ENCODE measurements at places on chromosomes 16 and 17. TPM values are rescaled to one million over a fixed set of nuclear protein-coding genes. Genes with fewer than 3 reads are reported as not detected.

ZG16B gene
- 0.27 TPM for total RNA-seq

CDH13 gene
- 161 TPM for total RNA-seq

CRYBA1 gene
- not detected for total RNA-seq

KIF2B gene
- not detected for total RNA-seq

EVPLL gene
- not detected for total RNA-seq

C16orf74 gene
- total RNA-seq, result 2.3 TPM

MT1G gene
- total RNA-seq, result not detected

TM4SF5 gene
- not detected for total RNA-seq

TNFRSF17 gene
- total RNA-seq, result not detected

CLEC18A gene
- 0.22 TPM for total RNA-seq

MLST8 gene
- 27.3 TPM for total RNA-seq

UBFD1 gene
- total RNA-seq, result 61.4 TPM

TMEM235 gene
- not detected for total RNA-seq

- DNase-seq, result no peak
These were observed 114.8 kb upstream of the XYLT1 start for GRCh38 chr16:17585449-17586074.

DNA sequence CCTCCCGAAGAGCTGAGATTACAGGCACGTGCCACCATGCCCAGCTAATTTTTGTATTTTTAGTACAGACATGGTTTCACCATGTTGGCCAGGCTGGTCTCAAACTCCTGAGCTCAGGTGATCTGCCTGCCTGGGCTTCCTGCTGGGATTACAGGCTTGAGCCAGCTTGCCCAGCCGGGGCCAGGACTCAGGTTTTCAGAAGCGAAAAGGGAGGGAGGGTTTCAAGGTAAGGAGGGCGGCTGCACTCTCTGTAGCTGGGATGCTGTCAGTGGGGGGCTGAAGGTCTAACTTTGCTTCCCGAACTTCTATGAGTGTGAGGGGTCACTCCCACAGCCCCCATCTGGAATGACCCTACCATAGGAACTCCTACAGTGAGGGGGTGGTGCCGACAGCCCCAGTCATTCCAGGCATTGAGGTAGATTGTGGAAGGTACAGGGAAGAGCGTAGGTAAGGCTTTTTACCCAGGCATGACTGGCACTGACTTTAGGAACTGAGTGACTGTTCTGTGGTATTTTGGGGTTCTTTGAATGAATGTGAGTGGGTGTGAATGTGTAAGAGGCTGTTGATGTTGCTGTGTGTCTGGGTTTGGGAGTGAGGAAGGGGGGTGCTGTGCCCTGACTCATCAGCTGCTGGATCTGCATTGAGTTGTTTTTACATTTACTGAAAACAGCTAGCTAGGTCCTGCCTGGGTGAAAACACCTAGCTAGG is 3.8 kb upstream of the C1QL1 start:
- no peak for DNase-seq

GRCh38 chr17:17567631-17568030 is 23.9 kb downstream of the PEMT start:
- peak; percentile 76 for DNase-seq

DNA sequence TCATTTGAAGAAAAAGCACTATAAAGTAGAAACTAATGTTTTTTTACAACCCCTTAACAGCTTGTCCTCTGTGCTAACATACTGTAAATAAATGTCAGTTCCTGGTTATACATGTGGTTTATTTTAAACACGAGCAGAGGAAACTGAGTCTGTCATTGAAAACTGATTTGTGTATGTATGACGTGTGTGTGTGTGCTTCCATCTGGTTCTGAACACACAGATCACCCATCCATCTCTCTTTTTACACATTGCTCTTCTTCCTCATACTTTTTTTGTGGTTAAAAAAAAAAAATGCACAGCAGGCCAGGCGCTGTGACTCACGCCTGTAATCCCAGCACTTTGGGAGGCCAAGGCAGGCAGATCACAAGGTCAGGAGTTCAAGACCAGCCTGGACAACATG is 49.5 kb downstream of the ZNF423 start:
- DNase-seq, result no peak

- no peak for DNase-seq
These were observed 54.3 kb upstream of the JPH3 start for GRCh38 chr16:87548046-87548445.

- no peak for DNase-seq
These were observed 8.8 kb downstream of the TPSG1 start for GRCh38 chr16:1216296-1216619.

GRCh38 chr17:29954405-29954804 is 13.0 kb downstream of the EFCAB5 start:
- no peak for DNase-seq

DNA sequence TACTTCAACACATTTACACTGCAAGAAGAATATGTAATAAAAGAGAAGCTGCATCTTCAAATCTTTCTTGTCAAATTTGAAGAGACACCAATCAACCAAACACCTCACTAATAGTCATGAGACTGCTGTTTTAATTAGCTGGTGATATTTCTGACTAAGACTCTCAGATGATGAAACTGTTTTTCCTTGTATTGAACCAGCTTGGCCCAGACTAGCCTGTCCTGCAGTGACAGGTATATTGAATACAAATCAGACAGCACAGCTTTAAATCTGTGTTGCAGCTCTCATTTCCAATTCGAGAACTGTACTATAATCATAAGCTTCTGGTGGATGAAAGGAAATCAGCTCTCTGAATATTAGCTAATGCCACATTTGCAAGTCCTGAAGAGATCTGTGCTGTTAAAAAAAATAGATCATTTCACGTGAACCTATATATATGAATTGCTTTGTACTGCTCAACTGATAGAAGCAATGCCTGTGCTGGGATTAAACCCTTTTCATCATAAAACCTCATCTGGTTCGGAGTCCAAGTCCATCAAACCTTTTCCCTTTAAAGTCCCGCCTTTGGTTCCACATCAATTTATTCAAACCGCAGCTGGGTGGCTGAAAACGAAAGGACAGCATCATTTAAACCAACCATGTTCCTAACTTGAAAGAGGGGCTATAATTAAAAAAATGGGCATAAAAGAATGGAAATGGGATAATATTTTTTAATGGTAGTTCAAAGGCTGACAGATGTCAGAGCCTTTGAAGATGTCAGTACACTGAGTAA is 306.2 kb downstream of the CEP112 start:
- no peak for DNase-seq

- DNase-seq, result peak; percentile 13
These were observed 117.0 kb downstream of the METRNL start for GRCh38 chr17:83196366-83196765.

GRCh38 chr17:66975614-66976378 is 11.3 kb downstream of the CACNG4 start:
- peak; percentile 39 for DNase-seq

DNA sequence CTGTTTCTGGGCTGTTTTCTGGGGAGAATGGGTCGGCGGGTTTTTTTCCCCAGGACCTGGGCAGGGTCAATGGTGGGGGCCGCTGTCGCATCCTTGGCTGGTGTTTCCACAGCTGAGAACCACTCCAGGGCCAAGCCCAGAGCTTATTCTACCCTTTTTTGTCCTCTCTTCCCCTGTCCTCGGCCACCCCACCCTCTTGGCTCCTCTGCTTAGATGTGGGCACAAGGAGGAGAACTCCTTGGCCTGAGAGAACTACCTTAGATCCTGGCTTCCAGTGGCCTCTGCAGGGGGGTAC is 4.0 kb downstream of the NOD2 start:
- no peak for DNase-seq

- DNase-seq, result no peak
These were observed 39.5 kb downstream of the GPT2 start for GRCh38 chr16:46923513-46924295.

DNA sequence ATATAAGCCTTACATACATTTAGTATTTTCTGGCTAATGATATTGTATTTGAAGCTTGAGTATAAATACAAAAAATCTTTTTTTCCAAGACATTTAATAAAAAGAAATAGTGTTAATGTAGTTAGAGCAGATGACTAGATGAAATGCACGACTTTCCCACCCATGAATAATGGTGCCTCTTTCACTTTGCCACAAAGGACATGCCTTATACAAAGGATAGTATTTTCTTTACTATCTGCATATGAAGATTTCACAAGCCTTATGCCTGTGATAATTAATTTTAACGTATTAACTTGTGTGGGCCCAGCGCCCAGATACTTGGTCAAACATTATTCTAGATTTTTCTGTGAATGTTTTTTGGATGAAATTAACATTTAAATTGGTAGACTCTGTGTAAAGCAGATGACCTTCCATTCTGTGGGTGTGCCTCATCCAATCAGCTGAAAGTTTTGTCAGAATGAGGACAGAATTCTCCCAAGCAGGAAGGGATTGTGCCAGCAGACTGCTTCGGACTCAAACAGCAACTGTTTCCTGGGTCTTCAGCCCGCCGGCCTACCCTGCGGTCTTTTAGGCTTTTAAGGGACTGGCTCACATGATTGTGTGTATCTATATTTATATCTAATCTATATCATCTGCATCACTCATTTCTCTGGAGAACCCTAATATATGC is 115.4 kb downstream of the USP22 start:
- no peak for DNase-seq

- DNase-seq, result no peak
These were observed 72.7 kb downstream of the STH start for GRCh38 chr17:46071796-46072195.

- no peak for DNase-seq
These were observed 11.6 kb upstream of the DPEP1 start for GRCh38 chr16:89601906-89602272.

DNA sequence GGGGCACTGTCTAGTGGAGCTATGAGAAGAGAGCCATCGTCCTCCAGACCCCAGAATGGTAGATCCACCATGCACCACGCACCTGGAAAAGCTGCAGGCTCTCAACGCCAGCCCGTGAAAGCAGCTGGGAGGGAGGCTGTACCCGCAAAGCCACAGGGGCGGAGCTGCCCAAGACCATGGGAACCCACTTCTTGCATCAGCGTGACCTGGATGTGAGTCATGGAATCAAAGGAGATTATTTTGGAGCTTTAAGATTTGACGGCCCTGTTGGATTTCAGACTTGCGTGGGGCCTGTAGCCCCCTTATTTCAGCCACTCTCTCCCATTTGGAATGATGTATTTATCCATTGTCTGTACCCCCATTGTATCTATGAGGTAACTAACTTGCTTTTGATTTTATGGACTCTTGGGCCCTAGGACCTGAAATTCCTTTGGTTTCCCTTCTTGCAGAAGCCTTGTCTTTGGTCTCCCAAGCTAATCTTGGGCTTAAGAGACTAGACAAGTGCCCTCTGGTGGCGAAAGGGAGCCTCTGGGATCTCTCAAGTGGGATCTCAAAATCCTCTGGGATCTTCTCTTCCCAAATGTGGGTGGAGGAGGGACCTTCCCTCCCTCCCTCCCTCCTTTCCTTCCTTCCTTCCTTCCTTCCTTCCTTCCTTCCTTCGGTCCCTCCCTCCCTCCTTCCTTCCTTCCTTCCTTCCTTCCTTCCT is 58.2 kb upstream of the HAPSTR1 start:
- no peak for DNase-seq

- DNase-seq, result no peak
These were observed 43.4 kb upstream of the CRHR1 start for GRCh38 chr17:45740553-45741330.

DNA sequence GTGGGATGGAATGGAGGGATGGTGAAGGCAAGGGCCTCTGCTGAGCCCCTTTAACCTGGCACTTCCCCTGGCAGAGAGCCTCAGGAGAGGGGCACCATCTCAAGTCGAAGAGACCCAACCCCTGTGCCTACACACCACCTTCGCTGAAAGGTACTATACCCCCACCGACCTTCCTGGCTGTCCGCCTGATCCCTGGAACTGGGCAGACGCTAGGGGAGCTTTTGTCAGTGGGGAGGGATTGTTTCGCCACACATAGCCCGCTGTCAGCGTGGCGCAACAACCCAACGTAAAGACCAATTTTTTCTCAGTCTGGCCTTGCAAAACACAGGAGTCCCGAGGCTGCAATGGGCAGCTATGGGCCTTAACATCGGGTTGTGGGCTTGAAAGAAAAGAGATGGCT is 3.1 kb downstream of the PPP1R1B start:
- DNase-seq, result no peak

DNA sequence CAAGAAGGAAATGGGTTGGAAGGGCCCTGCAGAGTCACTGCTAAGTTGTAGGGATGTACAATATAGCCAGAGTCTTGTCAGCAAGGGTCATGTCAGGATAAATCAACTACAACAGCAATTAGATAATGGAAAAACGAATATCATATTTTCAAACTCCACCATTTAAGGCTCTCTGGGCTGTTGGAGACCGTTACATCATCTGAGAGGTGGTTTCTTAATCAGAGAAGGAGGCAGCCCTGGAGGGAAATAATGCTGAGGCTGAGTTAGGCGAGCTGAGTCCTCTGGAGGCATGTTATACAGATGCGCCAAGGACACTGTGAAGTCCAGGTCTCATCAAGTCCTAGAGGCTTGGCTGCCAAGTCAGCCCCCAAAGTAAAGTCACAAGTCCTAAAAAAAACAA is 30.3 kb downstream of the LYRM9 start:
- DNase-seq, result no peak

DNA sequence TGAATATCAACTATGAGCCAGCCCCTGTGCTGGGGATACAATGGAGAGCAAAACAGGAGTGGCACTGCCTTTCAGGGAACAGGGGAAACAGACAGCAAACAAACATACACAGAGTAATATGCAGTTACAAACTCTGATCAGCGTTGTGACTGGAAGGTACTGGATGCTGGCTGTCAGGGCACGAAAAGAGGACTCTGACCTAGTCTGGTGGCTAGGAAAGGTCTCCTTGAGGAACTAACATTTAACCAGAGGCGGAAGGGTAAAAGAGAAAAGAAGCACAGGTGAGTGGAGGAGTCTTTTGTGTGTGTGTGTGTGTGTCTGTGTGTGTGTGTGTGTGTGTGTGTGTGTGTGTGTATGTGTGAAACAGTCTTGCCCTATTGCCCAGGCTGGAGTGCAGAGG is 12.4 kb upstream of the B4GALNT2 start:
- no peak for DNase-seq

GRCh38 chr17:32307658-32308057 is 34.3 kb downstream of the C17orf75 start:
- DNase-seq, result no peak

- no peak for DNase-seq
These were observed at the start of gene LASP1NB for GRCh38 chr17:38925263-38925995. TSS of gene LASP1NB (plus strand) at chr17:38925614.

GRCh38 chr16:51440131-51440889 is 289.2 kb upstream of the SALL1 start:
- DNase-seq, result no peak

GRCh38 chr17:39166437-39167335 is 725 bp upstream of the ARL5C start:
- no peak for DNase-seq

- DNase-seq, result peak; percentile 76
These were observed 1.1 kb upstream of the STUB1 start for GRCh38 chr16:678858-679813.

- DNase-seq, result no peak
These were observed 24.0 kb downstream of the CYLD start for GRCh38 chr16:50765861-50766260.

- DNase-seq, result no peak
These were observed 8.3 kb downstream of the PIK3R6 start for GRCh38 chr17:8859027-8859803.

GRCh38 chr16:49632795-49633184 is 223.1 kb downstream of the ZNF423 start:
- DNase-seq, result no peak

Data from left ventricle myocardium inferior (tissue), 1 donor.